ENCODE measurements at places on chromosomes 1 and 21.

GRCh38 chr1:89692601-89693521 is 59.9 kb downstream of the LRRC8C start:
- no peak for DNase-seq

- no peak for DNase-seq
These were observed at the start of gene SH2D1B for GRCh38 chr1:162412002-162412401. Gene SH2D1B, minus strand, starts transcription at chr1:162412136. Its CDS starts 120 bp downstream, at chr1:162412016.

DNA sequence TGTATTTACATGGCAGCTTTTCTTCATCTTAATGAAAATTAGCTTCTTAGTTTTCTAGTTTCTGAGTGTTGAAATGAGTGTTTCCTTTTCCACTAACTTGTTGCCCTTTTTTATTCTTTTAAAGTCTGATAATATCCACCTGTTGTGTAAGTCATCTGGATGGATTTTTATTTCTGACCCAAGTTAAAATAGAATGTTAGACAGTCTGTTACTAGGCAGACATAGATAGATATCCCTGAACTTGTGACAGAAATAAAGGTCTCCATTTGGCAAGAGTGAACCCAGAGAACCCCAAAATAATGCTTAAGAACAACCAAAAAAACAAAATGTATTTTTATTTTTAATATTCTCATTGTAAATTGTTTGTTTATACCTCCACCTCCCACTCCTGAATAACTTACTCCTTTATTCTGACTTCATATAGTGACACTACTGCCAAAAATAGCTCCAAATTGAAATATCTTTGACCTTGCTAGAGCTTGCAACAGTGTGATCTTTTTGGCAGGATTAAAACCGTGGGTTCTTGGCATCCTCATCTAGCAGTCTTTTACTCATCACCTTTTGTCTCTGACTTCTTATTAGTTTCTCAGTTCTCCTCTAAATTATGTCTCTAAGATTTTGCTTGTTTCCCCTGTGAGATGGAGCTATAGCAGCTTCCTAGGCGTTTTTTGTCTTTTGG is 26.9 kb upstream of the SH3D21 start:
- no peak for DNase-seq

- peak; percentile 38 for DNase-seq
These were observed 36.3 kb upstream of the RCC2 start for GRCh38 chr1:17475752-17476151.

- DNase-seq: no peak
These were observed 62.5 kb downstream of the ASH1L start for GRCh38 chr1:155499953-155500639.

- no peak for DNase-seq
These were observed 48.7 kb upstream of the LBR start for GRCh38 chr1:225476538-225476988.

GRCh38 chr1:248821641-248822040 is 4.1 kb downstream of the SH3BP5L start:
- DNase-seq: no peak

GRCh38 chr1:60655679-60656355 is 426.5 kb upstream of the NFIA start:
- no peak for DNase-seq

- DNase-seq: no peak
These were observed 15.0 kb upstream of the FAAP20 start for GRCh38 chr1:2209400-2210083.

DNA sequence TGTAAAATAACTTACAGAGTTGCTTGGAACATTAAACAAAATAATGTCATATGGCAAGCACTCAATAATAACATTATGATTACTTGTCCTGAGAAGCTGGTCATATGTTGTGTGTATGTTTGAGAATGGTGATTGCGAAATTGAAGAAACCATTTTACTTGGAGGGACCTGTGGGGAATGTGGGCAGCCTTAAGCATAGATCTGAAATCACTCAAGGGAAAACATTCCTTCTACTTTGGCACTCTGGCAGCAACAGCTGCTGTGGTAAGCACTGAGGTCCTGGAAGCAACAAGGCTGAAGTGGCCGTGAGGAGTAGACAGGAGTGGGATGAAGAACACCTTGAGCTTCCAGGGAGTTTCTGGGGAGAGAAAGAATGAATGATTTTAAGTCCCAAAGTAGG is 165.4 kb upstream of the ADAMTS5 start:
- DNase-seq: no peak

DNA sequence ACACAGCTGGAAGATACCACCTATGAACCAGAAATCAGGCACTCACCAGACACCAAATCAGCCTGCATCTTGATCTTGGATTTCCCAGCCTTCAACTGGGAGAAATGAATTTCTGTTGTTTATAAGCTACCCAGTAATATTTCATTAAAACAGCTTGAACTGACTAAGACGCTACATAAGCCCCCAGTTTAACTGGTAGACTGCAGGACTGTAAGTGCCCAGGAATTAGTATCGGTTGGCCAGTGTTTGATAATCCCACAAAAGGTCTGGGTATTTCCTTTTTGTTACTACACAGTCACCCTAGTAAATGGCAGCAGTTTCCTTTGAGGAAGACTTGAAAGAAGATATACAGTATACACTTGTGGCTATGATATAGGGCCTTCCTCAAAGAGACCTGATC is 7.3 kb upstream of the SLC35D1 start:
- no peak for DNase-seq

DNA sequence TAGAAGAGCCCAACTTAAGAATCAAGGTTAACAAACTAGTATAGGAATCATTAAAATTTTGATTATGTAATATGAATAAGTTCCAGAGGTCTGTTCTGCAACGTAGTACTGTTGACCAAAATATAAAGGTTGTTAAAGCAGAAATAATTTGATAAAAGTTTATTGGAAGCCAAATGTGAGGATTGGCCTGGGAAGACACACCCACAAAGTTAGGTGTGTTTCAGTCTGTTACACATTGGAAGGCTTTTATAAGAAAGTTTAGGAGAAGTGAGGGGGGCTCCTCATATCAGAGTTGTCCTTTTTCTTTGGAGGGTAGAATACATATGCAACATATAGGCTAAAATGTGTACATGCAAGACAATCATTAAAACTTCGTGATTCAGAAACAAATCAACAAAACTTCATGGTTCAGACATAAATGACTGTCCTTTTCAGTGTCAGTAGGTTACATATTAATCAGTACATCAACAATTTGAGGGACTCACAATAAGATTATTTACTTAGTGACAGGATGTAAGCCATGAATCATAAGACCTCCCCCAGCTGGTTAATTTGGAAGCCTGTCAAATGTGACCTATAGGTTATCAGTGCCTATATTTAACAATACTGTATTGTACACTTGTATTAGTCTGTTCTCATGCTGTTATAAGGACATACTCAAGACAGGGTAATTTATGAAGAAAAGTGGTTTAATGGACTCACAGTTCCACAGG is 245.0 kb upstream of the B3GALT2 start:
- DNase-seq: no peak

DNA sequence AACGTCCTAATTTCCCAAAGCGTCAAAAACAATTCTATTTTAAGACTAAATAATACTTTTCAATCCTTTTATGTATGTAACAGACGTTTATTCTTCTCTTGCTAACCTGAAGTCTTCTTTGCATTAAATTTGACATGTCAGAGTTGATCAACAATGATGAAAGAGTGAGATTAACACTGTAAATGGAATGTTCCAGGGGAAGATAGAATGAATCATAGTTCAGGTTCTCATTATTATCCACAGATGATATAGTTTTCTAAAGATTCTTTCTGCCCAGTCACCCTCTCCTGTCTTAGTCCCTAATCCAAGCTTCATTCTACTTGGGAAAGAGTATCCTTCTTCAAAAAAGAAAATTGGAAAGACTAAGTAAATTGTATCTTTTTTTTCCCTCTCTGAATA is 38.9 kb downstream of the SDCCAG8 start:
- no peak for DNase-seq

DNA sequence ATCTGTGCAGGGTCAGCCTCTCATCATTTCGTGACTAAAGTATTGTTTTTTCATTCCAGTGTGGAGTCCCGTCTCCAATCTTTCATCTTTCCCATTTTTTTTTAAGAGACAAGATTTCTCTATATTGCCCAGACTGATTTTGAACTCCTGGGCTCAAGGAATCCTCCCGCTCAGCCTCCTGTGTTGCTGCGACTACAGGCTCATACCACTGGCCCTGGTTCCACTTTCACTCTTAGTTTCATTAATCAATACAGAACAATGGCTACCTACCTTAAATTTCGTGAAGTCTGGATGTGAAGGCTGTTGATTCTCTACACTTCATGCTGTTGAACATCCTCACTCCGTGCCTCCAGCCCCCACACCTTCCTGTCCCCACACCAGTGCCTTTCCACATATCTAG is 97.7 kb upstream of the GREM2 start:
- DNase-seq: no peak

GRCh38 chr1:118504867-118505266 is 319.8 kb upstream of the SPAG17 start:
- DNase-seq: no peak

DNA sequence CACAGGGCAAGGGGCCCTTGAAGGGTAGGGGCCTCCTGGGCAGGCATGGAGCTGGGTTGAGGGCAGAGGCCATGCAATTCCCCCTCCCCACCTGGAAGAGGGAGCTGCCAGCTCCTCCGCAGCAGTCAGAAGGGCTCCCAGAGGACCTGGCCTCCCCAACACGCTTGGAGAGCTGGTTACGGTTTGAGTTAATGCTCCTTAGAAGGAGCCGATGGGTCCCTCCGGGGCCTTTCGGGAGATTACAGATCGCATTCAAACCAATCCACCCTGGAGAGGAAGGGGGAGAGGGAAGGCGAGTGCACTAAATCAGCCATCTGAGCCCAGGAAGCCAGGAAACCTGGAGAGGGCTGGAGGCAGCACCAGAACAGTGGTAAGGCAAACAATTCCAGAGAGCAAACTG is 106.3 kb upstream of the CSF3R start:
- no peak for DNase-seq

DNA sequence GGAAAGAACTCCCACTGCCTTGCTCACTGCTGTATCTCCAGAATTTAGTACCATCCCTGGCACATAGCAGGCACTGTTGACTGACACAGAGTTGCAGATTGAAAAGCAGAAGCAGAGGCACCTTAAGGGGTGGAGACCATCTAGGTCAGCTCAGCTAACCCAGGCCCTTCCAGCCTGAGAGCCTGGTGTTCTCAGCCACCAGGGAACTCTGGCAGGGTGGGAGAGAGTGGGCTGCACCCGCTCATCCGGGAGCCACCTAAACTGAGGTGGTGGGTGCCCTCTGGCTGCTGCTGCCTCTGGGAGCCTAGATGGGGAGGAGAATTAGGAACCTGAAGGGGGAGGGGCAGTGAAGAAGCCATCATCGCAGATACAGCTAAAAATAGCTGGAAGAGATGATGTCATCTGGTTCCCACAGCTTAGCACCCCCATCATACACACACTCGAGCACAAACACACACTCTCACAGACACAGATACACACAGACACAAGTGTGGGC is 1.5 kb upstream of the TSPAN1 start:
- DNase-seq: no peak

- no peak for DNase-seq
These were observed 201.9 kb downstream of the TOMM20 start for GRCh38 chr1:234926559-234927311.

DNA sequence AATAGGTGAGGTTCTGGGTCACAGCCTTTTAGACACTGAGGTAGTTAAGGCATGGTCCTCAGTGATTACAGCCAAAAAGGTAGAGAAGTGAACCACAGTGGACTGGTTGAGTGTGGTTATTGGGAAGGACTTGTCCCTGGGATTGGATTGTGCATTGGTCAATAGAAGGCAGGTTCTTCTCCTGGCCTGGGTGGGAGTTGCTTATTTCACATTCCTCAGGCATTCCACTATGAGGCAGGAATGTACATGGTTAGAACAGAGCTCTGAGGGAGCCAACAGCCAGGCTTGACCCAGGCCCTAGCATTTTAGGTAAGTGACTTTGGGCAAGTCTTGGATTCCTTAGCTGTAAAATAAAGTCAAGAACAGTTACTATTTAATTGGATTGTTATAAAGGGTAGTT is 97.9 kb upstream of the MARK1 start:
- DNase-seq: no peak

DNA sequence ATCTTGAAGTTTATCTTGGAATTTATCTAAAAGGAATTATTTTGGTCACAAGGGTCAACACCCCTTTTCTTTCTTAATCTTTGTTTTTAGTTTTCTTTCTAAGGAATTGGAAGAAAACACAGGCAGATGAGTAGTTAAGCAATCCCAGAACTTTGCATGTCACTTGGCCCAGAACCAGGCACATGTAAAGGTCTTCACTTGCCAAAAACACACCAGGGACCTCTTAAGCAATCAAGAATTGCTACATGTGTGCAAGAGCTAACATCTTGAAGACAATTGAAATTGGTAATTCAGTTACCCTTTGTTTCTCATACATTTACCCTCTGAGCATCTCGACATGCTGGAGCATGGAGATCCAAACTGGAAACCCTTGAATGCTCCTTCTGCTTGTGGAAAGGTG is 114.2 kb downstream of the ZC3H11B start:
- DNase-seq: peak; percentile 72

- DNase-seq: no peak
These were observed 107.0 kb upstream of the NGF start for GRCh38 chr1:115445090-115445489.

DNA sequence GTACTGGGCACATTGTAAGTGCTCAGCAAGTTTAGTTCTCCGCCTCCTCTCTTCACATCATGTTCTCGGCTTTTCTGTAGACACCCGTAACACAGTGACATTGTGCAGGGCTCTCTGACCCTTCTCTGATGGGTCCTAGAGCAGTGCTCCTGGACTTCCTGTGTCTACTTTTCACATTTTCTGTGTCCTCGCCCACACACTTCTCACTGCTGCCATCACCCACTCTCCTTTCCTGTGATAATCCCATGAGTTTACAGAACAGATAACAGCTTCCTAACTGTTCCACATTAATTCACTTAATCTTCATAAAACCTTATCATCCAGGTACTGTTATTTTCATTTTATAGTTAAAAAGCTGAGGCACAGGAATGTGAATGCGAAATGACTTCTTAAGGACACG is 13.2 kb upstream of the DMRTA2 start:
- no peak for DNase-seq

DNA sequence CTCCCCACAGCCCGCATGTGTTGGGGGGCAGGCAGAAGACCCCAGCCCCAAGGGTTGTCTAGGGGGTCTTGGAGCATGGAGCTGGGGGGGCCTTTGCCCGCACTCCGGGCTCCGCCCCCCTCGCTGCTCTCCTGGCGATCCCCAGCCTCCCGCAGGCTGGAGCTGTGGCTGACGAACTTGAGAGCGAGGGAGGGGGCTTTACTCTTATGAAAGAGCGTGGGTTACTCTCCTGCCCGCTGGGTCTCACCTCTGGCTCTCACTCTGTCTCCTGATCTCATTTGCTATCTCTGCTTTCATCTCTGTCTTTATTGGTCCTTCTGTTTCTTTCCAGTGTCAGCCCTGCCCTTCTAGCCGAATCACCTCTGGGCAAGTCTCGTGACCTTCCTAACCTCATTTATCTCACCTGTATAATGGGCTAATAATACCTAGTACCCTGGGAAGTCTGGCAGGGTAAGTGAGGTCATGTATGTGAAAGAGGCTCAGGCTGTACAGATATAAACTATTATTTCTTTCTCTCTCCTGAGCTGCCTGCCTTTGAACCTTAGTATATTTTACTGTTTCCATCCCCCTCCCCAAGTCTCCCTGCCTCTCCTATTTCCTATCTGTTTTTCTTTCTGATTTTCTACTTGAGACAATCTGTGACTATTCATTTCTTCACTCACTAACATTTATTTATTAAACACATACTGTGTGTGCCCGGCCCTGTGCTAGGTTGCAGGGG is 731 bp downstream of the EFNA4 start:
- no peak for DNase-seq

- no peak for DNase-seq
These were observed 8.8 kb upstream of the PEAR1 start for GRCh38 chr1:156884560-156885184.

- DNase-seq: no peak
These were observed 8.1 kb upstream of the C1QTNF12 start for GRCh38 chr1:1254667-1254998.

GRCh38 chr1:156128654-156129597 is 14.4 kb downstream of the LMNA start:
- DNase-seq: no peak
